ENCODE measurements at places on chromosomes 11 and 22.

- DNase-seq: no peak
Measured at GRCh38 chr11:67489203-67489884, 6.5 kb downstream of the AIP start.

- DNase-seq: no peak
Measured at GRCh38 chr11:134949121-134950090, 537.4 kb upstream of the B3GAT1 start.

- DNase-seq: no peak
Measured at GRCh38 chr11:82229341-82229740, 504.3 kb downstream of the FAM181B start.

- DNase-seq: no peak
Measured at GRCh38 chr11:313787-314553, at the start of gene IFITM1. TSS of gene IFITM1 (plus strand) at chr11:314040. CDS start at chr11:314171, 131 bp downstream.

- DNase-seq: no peak
Measured at GRCh38 chr11:47907499-47907898, 59.3 kb upstream of the NUP160 start.

GRCh38 chr11:47348859-47349258 is 3.6 kb downstream of the MYBPC3 start:
- DNase-seq: peak; percentile 74

DNA sequence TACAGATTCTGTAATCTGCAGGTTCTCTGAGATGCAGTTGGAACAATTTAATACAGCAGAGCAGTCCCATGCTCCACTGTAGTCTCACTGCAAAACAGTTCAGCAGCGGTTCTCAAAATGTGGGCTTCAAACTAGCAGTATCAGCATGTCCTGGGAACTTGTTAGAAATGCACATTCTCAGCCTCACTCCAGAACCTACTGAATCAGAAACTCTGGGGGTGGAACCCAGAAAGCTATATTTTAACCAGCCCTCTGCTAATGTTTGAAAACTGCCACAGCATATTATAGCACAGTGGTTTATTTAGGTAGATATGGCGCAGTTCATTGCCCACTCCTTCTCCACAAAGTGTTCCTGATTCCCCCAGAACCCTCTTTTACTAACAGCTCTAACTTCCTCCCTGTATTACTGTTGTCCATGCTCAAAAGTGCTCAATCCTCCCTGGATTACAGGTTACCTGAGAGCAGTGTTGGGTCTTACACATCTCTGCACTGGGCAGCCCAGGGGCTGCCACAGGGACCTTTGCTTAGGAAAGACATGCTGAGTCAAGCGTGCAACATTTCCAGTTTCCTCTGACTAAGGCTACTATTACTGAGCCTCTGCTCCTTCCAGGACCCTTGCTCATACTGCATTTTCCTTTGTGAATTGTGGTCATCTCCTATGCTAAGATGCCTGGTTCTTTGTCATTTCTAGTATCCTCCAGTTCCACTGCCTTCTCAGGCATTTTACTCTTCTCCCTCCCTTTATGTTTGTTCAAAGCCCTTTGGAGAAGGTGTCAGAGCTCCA is 7.7 kb upstream of the DGAT2 start:
- no peak for DNase-seq

GRCh38 chr11:77865805-77866204 is 44.9 kb downstream of the AAMDC start:
- DNase-seq: no peak

DNA sequence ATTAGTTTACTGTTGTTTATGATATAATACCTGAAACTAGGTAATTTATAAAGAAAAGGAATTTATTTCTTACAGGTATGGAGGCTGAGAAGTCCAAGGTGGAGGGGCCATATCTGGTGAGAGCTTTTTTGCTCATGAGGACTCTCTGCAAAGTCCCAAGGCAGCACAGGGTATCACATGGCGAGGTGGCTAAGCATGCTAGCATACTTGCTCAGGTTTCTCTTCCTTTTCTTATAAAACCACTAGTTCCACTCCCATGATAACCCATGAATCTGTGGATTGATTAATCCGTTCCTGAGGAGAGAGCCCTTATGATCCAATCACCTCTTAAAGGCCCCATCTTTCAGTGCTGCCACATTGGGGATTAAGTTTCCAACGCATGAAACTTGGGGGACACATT is 82.7 kb downstream of the PHF21A start:
- no peak for DNase-seq

GRCh38 chr22:24088816-24089215 is 77.7 kb downstream of the CABIN1 start:
- DNase-seq: no peak

- DNase-seq: no peak
Measured at GRCh38 chr11:8810540-8811301, 100.3 kb upstream of the AKIP1 start.

DNA sequence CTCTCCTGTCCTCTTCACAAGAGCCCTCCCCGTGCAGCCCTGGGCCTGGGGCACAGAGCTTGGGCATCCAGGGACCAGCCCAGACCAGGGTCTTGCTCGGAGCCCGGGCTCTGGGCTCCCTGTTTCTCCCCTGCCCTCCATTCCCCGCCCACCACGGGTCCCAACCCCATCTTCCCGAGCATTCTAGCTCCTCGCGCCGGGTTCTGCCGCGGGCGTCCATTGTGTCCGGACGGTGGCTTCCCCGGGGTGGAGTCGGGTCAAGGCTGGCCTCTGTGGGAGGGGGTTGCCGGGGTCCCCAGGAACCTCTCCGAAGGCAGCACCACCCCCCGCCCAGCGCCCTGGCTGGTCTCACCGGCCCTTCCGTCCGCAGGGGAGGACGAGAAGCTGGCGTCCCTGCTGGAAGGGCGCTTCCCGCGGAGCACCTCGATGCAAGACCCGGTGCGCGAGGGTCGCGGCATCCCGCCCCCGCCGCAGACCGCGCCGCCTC is 18.1 kb upstream of the ACR start:
- no peak for DNase-seq

DNA sequence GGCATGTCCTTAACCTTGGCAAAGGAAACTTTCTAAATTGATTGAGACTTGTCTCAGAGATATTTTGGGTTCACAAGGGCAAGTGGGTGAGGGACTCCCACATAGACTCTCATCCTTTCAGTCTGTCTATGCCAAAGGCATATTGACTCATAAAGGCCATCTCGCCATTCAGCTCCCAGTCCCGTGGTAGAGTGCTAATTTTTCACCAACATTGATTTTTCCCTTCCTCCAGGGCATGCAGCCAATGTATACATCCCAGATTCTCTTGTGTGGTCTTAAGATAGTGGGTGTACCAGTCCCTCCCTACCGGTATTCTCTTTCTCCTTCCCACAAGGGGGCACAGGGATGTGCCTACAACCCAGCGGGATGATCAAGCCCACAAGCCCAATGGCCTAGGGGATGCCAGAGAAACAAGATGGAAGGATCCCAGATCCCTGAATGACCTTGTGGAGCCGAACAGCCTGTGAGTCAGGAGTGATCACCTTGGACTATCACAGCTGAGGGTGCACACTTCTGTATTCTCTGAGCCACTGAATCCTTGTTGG is 7.9 kb downstream of the C11orf96 start:
- no peak for DNase-seq

DNA sequence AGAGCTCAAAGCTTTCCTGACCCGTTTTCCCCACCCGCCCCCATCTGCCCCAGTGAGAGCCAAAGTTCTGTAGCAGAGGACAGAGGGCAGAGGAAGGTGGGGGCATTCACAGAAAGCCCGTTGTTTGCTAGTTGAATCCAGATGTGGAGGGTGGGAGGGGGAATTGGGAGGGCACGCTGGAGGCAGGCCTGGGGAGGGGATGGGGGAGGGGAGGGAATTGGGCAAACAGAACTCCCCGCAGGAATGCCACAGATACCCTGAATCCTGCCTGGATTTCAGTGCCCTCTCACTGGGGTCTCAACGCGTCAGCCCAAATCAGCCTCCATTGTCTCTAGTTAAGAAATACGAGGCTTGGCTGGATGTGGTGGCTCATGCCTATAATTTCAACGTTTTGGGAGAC is 12.9 kb upstream of the OAF start:
- DNase-seq: no peak

DNA sequence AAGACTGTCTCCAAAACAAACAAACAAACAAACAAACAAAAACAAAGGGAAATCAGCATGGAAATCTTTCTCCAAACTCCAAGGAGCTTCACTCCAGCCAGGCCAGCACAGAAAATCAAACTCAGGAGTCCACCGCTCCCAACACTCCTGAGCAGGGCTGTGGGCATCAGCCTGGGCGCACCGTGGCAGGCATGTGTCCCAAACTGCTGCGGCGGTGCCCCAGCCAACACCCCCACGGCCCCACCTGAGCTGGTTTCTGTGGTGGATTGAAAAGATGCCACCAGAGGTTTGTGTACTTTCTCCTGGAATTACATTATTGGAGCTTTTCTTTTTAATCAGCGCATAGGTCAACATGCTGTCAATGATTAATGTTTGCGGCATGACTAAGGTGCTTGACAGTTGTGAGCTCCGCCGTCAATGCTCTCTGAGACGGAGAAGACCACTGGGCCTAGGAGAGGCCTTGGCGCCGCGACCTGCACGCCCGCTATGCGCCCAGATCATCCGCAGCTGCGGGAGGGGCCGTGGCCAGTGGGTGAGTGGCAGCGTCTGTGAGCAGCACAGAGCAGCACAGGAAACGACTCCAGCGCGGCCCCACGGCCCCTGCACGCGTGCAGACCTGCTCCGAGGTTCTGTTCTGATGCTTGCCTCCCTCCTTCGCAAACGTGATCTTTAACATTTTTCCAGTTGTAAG is 18.1 kb downstream of the DRD4 start:
- DNase-seq: no peak

DNA sequence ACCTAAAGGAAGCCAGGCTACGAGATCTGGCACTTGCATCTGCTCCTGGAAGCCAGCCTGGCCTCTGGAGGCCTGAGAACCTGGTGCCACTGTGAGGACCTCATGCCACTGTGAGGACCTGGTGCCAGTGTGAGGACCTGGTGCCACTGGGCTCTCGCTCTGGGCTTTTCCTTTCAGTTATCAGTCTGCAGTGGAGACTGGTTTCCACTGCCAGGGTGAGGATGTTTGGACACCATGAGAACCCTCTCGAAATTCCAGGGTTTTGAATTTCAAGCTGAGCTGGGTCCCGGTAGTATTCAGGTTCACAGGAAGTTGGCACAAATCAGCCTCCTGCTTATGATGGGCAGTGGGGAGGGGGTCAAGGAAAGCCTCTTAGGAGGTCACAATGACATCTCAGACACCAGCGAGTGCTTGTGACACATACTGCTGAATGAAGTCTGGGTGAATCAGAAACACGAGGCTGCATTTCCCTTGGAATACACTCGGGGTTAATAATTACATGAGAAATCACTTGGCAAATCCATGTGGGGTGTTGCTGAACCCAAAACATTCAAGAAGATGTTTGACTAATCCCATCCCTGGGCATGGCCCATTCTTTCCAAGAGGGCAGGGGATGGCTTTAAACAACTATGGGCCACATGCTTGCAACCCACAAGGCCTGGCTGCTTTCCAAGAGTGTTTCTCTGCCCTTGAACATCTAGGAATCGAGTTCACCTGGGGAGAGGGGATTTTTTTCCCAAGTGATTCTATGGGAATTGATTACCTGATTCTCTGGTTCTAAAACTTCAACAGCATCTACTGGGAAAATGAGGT is 60.2 kb downstream of the LINC01488 start:
- DNase-seq: no peak

GRCh38 chr11:103997082-103997481 is 39.4 kb upstream of the DDI1 start:
- DNase-seq: no peak

DNA sequence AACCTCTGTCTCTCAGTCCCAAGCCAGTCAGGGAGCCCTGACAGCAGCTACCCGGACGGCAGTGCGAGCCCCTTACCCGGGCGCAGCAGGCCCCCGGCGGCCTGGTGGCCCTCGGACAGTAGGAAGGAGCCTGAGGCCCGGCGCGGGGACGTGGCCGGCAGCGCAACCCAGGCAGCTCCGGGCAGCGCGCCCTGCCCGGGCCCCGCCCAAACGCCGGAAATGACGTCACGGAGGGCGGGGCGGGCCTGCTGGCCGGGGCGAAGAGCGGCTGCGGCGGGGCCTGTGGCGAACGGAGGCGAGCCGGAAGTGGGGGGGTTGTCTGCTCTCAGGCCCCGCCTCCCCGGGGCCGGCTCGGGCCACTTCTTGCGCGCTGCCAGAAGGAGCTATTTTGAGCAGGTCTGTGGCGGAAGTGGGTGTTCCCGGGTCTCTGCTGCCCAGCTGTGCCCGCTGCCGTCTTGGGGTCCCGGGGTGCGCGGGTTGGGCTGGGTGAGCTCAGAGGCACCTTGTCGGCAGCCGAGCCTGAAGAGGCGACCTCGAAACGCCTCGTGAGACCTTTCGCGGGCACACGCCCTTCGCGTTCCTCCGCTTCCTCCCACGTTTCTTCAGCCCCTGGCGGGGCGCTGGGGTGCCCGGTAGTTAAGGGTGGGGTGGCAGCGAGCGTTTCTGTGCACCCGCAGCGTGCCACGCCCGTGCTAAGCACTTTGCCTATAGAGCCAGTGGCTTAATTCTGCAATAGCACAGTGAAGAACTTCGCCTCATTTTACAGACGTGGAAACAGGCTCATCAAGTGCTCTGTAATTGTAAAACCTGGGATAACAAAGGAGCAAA is at the start of gene C11orf24:
Gene C11orf24, minus strand, starts transcription at position 193 of the 828 bp plus-strand sequence. CDS start 8,206 bp downstream, outside the sequence.
- DNase-seq: peak; percentile 100

- DNase-seq: no peak
Measured at GRCh38 chr11:114236829-114237228, 59.4 kb upstream of the NNMT start.

DNA sequence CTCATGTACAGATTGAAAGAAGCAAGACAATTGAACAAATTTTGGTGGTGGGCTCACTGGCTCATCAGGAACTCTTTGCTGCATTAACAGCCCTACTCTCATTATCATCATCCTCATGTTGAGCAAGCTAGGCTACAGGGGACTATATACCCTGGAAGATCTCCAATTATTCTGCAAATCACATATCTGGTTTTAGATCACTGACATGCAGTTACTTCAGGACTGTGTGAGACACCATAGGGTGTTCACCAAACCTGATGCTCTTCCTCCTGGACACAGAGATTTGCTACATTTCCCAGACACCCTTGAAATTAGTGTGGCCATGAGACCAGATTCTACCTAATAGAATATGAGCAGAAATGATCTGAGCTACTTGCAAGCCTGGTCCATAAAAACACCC is 23.0 kb upstream of the ME3 start:
- DNase-seq: no peak

- no peak for DNase-seq
Measured at GRCh38 chr11:68956547-68957254, 24.1 kb downstream of the MRGPRD start.

DNA sequence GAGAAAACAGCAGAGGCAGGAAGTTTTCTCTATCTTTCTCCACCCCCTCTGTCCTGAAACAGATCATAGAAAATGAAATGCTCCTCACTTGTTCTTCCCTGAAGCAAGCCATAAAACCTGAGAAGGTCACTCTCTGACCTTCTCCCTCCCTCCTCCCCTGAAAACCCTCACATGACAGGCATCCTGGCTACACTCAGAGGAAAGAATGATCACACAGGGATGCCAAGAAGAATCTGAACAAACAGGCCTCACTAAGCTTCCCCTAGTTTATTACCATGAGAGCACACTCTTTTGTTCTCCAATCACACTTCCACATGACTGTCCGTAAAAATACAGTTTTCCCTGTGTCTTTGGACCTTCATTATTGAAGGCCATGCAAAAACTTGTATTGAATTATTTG is 300.1 kb downstream of the BUD13 start:
- no peak for DNase-seq

- no peak for DNase-seq
Measured at GRCh38 chr22:24104307-24105012, 76.8 kb upstream of the SUSD2 start.

- DNase-seq: no peak
Measured at GRCh38 chr22:17781319-17782031, 7.2 kb upstream of the BID start.

- DNase-seq: no peak
Measured at GRCh38 chr11:100914415-100915110, 215.1 kb downstream of the PGR start.

Data from HuH-7.5 (cell line).